Trophoblast cell (in vitro differentiated cells and primary cell): ENCODE measurements at places on chromosomes 7 and 10.

DNA sequence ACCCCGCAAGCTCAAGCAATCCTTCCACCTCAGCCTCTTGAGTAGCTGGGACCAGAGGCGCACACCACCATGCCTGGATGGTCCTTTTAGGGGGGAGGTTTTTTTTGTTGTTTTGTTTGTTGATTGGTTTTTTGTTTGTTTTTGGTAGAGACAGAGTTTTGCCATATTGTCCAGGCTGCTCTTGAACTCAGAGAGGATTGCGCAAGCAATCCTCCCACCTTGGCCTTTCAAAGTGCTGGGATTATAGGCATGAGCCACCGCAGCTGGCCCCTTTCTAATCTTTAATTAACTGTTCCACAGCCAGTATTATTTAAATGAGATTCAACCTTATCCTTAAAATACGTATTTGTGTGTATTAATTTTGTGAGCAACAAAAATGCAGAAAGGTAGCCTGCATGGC is 65.8 kb downstream of the SLC13A1 start:
- no peak for DNase-seq

DNA sequence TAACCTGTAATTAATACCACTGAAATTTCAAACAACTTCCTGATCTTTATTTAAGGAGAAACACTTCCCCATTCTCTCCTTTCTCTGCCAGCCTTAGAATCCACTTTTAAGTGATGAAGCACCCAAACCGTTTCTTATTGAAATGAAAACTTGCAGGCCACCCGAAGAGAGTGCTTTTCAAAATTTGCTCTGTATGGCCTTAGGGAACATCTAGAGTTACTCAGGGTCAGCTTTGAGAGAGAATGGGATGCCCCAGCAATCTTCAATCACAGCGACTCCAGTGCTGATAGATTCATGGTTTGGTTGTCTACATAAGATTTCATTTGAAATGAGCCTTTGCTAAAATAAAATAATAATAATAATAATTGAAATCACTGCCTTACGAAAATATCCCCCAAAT is 323.1 kb downstream of the PCLO start:
- no peak for DNase-seq

GRCh38 chr7:7675686-7676085 is 35.1 kb downstream of the UMAD1 start:
- DNase-seq = no peak

DNA sequence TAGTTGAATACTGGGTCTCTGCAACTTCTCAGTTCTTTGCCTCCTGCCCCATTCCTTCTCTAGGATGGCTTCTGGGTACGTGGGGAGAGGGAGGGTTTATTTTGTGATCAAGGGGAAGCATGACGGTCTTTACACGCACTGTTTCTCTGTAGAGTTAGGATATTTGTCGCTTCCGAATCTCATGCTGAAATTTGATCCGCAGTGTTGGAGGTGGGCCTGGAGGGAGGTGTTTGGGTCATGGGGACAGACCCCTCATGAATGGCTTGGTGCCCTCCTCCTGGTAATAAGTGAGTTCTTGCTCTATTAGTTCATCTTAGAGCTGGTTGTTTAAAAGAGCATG is 311.2 kb downstream of the GALNT17 start:
- DNase-seq = no peak

- DNase-seq = no peak
These were observed 13.7 kb upstream of the ZSCAN21 start for GRCh38 chr7:100035876-100036275.

DNA sequence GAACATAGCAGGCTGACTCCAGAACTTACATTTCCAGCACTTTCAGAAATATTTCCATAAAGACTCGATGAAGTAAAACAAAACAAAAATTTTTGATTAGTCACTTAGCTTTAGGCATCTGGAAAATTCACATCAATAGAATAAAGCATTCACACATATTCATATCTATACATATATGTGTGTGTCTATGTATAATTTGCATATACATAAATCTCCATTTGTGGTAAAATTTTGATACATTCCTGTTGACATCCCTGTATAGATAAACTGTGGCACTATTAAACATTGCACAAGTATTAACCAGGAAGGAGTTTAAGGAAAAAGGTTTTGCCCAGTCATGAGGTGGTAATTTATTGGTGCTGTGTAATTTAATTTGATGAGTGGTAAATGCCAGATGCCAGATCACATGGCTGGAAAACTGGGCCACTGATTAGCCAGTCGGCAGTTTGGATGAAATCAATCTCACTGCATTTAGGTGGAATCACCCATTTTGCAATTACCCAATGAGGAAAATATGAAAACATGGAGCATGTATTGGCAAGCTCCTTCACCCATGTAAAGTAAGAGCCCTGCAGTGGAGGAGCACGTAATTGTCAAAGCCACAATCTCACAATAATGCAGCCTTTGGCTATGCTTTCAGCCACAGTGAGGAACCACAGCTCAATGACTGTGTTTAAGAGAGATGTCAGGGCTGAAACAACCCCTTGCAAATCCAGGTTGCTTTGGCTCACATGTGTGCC is 294.6 kb downstream of the RNLS start:
- DNase-seq = no peak

- no peak for DNase-seq
These were observed 96.6 kb downstream of the FAM53B start for GRCh38 chr10:124647421-124648130.

- DNase-seq = no peak
These were observed 49.0 kb upstream of the TOMM7 start for GRCh38 chr7:22871661-22872060.

DNA sequence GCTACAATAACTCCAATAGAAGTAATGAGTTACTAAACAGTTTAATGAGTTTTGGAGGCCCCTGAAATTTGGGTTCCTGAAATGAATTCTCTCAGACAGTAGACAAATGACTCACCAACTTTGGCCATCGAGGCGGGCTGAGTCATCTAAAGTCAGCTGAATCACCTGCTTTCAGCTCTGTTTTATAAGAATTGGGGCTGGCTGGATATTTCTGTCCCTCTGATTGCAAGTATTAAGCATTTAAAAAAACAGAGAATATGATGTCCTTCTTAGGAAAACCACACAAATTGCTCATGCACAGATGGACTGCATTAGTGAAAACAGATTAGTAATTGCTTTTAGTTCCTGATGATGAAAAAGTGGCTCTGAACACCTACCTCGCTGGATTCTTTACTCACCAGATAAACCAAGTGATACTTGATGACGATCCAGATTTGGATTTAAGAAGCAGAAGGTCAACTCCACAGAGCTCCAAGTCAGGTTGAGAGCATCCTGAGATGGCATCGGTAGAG is 59.1 kb downstream of the ZNF365 start:
- DNase-seq = peak; percentile 35

GRCh38 chr7:141702047-141702567 is at the start of gene DENND11:
DENND11 (minus strand) TSS chr7:141702166; CDS start chr7:141702153, 13 bp downstream.
- peak; percentile 12 for DNase-seq

GRCh38 chr10:106436123-106436715 is 728.3 kb downstream of the SORCS1 start:
- peak; percentile 16 for DNase-seq

GRCh38 chr7:96349572-96349971 is 27.7 kb upstream of the SLC25A13 start:
- DNase-seq = no peak

GRCh38 chr7:131747658-131748232 is 191.3 kb upstream of the PODXL start:
- no peak for DNase-seq

GRCh38 chr10:62709200-62709599 is 95.3 kb upstream of the ADO start:
- DNase-seq = no peak

GRCh38 chr7:26368542-26368941 is 76.9 kb downstream of the SNX10 start:
- no peak for DNase-seq

DNA sequence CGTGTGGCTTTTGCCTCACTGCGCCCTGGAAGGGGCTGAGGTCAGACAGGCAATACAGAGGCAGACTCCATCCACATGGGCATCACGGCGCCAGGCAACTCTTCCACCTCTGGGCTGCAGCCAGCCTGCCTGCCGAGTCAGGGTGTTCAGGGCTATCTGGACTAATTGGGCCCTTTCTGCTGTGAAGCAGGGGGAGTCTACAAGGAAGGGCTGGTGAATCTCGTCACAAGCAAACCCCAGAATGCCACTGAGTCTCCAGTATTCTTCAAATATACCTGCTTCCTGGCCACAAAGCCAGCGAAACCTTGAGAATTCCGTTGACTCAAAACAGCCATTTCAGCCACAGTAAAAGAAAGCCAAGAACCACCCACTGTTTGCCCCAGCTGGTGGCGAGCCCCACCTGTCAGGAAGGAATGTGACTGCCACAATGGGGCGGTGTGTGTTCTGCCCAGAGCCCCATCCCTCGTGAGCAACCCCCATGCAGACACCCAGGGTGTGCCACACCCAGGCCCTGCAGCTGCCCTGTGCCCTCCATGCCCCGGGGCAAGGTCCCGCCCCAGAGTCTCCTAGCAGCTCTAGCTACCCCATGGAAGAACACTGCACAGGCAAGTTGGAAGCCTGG is 117.3 kb downstream of the FAM53B start:
- DNase-seq = peak; percentile 59

GRCh38 chr7:124553502-124553901 is 212.1 kb downstream of the GPR37 start:
- no peak for DNase-seq

DNA sequence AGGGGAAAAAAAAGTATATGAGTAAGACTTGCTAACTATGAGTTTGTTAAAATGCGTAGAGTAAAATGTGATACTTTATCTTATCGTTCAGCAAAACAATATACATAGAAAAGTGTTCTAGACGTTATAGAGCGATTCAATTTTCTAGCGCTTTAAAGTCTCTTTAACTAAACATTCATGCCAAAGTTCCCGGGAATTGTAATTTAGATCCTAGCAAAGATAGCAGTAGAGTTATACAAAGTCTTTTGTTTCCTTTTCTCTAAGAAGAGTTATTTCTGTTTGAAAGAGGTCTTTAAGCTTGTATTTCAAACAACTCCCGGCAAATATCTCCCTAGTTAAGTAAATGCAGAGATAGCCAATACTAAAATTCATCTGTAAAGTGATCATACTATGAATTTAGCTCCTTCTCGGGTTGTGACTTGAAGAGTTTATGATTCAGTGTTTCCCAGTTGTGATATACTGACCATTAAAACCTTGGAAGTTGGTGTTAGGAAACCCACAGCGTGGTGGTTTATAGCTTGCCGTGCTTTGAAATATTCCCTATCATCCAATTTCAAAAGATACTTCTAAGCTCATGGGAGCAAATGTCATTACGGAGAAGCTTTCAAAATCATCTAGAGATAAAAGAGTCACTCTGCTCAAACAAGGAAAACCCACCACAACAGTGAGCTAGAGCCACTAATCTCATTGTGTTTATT is 171.7 kb downstream of the CSTF2T start:
- no peak for DNase-seq

DNA sequence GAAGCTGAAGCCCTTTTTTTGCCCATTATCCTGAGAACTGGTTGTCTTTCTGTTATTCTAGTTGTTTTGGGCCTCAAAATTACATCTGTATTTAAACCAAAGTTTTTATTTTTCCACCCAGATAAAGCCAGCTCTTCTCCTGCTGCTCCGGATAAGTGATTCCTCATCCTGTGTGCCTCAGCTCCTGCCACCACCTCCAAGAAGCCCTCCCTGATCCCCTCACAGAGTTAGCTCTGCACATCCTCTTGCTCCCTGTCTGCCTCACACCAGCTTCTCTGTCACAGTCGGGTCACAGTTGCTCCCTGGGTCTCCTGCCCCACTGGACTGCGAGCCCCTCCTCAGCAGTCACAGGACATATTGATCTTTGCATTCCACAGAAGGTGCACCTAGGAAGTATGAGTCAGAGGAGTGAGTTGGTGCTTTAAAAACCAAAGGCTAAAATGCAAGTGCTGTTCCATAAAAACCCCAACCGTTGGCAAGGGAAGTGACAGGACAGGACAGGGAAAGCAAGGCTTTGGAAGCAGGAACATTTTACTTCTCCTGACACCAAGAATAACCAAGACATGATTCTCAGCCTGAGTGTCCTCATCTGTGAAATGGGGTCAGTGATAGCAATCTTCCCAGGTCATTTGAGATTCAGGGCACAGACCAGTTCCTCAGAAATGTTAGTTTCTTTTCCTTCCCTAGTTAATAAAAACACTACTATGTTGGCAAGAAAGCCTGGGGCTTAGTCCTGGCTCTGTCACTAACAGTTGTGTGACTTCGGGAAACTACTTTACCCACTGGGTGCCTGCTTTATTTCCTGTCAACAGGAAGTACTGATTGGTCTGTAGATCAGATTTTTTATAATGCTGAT is 36.5 kb upstream of the EEPD1 start:
- no peak for DNase-seq

GRCh38 chr7:150746921-150747320 is 9.7 kb downstream of the GIMAP5 start:
- no peak for DNase-seq

DNA sequence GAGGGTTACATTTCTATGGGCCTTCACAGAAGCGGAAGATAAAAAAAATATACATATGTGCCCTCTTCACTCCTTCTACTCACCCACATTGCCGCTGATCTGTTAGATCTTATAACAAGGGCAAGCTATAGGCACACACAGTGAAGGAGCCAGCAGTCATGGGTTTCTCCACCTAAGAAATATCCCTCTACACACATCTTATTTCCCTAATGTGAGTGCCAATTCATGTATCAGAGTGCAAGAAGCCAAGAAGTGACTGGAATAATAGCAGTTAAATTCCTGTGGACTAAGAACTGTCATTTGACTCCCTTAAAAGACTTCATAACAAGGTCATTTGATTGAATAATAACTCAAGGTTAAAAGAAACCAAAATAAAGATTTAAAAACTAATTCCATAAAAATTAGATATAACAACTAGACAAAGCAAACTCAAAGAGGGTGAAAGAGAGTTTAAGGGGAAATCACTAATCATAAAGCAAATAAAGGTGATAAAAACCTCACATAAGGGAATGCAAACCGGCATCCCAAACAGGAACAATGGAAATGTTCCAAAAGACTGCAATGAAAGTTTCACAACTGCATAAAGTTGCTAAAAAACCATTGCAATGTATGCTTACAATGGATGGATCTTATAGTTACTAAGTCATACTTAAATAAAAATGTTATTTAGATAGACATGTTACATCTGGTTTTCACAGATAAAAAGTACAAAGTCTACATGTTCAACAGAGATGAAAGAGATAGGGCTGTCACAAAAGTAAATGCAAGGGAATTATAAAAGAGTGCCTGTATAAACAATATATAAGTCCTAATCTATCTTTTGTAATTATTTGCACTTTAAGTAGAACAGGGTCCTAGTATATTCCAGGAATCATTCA is 42.8 kb downstream of the ARHGAP21 start:
- no peak for DNase-seq

- DNase-seq = no peak
These were observed 94.4 kb downstream of the JAZF1 start for GRCh38 chr7:28086198-28086597.
